ENCODE measurements at places on chromosomes 6 and 20.

DNA sequence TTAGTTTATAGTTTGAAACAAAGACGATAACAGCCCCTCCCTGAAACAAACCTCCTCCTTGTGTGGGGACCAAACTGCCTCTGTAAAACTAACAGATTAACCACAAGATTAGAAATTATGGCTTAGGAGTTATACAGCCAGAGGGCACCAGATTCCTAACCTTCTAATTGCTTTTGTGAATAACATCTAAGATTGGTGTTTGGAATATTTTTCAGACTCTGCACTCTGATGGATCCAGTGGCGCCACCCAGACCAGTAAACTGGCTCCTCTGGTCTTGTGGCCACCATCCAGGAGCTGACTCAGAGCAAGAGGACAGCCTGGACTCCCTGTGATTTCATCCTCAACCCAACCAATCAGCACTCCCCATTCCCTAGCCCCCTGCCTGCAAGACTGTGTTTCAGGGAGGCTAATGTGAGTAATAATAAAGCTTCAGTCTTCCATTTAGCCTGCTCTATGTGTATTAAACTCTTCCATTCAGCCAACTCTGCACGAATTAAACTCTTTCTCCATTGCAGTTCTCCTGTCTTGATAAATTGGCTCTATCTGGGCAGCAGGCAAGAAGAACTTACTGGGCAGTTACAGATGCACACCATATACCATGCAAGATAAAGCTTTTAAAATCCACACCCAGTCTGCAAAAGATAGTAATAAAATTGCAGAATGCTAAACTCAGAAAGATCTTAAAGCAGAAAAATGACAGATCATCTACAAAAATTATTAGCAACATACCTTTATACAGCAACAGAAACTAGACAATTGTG, 58.5 kb upstream of the SLC22A16 start:
- no peak for DNase-seq

- DNase-seq = no peak
Observed at GRCh38 chr20:22511943-22512910, 72.1 kb downstream of the FOXA2 start.

- DNase-seq = no peak
Observed at GRCh38 chr6:16540804-16541752, 220.2 kb downstream of the ATXN1 start.

GRCh38 chr6:116136373-116136772, 10.4 kb upstream of the COL10A1 start:
- no peak for DNase-seq

DNA sequence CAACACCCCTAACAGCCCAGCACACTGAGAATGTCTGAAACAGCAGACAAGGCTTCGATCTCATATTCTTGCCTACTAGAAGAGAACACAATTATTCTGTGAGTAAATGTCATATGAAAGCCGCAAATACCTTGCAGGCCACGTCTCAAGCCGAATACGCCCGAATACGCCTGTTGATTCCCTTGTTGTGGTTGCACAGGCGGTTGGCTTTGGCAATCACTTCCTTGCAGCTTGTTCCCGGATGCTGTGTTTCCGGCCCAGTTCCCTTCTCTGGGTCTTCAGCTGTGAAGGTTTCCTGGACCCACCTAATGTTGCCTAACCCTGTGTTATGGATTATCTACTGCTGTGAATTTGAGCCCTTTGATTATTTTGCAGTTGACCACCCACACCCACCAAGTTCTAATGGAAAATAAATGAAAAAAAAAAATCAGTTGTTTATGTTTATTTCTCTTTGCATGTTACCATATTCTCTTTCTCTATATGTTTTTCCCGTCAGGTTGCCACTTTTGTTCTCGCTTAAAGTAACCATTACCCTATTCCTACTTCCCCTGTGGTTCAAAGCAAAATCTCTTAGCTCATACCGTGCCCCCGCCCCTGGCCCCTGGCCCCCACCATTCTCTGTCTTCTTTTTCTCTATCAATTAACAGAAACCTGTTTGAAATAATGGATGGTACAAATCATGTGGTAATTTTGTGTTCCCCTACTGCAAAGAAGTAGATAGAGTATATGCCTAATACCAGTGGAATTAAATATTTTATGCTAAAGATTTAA, 172.4 kb downstream of the ADGB start:
- DNase-seq = peak; percentile 52

DNA sequence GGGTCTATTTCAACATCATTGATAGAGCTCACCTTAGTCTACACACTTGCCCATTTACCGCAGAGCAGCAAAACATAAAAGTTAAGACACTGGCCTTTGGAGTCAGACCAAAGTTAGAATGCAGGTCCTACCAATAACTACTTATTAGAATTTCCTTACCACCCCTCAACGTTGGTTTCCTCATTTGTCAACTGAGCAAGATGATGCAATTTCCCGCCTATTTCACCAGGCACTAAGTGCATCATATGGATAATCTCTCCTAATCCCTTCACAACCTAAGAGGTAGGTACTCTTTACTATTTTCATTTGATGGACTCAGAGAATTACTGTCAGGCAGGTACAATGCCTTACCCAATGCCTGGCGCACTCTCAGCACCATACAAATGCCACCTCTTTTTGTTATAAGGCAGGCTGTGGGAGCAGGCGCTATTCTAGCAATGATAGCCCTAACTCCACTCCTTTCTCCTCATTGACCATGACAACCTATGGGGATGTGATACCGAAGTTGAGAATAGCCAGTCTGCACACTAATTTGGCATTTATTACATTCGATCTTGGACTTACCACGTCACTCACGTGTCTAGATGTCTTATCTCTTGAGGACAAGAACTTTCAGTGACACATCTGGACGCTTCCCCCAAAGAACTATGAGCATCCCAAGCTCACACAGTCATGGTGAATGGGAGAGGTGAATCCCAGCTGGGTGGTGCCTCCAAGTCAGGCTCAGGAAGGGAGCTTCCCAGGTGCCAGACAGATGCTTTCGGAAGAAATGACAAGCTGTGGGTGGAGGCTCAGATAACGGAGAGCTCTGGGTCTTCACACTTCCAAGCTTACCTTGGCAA, 128.1 kb upstream of the STMND1 start:
- DNase-seq = no peak

GRCh38 chr20:4369119-4369797, 352.5 kb upstream of the PRND start:
- no peak for DNase-seq

- no peak for DNase-seq
Observed at GRCh38 chr6:48111143-48111506, at the start of gene PTCHD4. Gene PTCHD4, minus strand, starts transcription at chr6:48111197. Its CDS starts 42,240 bp downstream, at chr6:48068957.

DNA sequence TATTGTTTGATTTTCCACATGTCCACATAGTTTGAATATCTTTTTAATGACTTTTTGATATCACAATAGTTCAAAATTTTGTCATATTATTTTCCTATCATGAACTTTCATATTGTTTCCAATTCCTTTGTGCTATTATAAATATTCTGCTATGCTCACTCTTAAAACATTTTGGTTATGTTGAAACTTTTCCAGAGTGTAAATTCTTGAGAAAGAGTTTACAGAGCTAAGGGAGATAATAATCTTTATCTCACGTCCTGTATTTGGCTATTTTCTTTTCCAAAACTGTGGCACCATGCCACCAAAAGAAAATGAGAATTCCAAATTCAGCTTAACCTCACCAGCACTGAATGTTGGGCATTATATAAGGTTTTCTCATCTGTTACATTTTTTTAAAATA, 210.9 kb downstream of the TFAP2B start:
- no peak for DNase-seq

GRCh38 chr6:78831492-78831891, 35.9 kb upstream of the IRAK1BP1 start:
- DNase-seq = no peak

GRCh38 chr20:5890773-5891441, 59.4 kb downstream of the TRMT6 start:
- DNase-seq = no peak

GRCh38 chr20:17940224-17940971, 28.2 kb downstream of the SNX5 start:
- peak; percentile 31 for DNase-seq

GRCh38 chr6:44258325-44258863, 1.1 kb upstream of the SLC35B2 start:
- DNase-seq = no peak

Data from stimulated activated CD8-positive, alpha-beta memory T cell treated with anti-CD3 and anti-CD28 coated beads, Interleukin-4, amount 100 ng/mL, for 48 hours (primary cell).